Posterior vena cava (tissue), 2 donors: ENCODE measurements at places on chromosomes 12 and 14. TPM values are rescaled to one million over a fixed set of nuclear protein-coding genes. Genes with fewer than 3 reads are reported as not detected.
A peak's percentile ranks its signal among the peaks of the same experiment; 100 is the strongest.

Gene IFI27
- 122 TPM for total RNA-seq

GRCh38 chr12:21527451-21528180, 1.5 kb downstream of the SPX start:
- DNase-seq: no peak

DNA sequence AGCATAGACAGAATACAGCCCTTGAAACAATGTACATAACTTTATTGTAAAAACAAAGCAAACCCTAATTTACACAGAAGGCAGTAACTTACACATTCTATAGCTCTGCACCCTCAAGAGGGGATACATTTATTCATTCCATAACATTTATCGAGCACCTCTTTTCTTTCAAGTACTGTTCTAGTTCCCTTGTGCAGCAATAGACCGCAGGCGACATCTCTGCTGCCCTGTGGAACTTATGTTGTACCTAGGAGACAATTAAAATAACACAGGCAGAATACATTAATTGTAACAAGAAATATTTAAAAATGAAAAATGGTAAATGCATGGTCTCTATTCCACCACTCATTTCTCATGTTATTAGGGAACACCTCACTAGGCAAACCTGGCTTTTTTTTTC, 1.4 kb upstream of the ARHGDIB start:
- no peak for DNase-seq

DNA sequence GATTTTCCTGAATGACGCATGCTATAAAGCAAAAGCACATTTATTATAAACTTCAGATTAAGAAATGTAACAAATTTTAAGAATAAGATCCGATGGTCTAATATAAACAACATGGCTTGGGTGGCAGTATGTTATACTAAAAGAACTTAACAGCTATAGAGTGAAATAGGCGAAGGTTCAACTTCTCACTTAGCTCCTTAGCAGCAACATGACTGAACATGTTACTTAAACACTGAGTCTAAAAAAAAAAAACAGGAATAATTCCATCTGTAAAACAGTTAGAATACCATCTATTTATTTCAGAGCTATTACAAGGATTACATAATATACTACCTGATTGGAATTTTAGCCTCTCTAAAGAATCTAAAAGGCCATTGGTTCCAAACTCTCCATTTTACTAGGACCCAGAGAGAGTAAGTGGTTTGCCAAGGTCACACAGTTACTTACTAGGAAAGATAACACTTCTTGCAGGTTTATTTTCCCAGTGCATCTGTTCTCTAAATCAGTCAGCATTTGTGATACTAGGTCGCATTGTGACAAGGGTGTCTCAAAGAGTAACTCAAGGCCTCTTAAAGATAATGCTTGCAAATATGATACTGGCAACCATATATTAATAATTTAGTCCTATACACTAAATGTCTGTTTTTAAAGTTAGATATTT, 14.8 kb downstream of the OSBPL8 start:
- no peak for DNase-seq

DNA sequence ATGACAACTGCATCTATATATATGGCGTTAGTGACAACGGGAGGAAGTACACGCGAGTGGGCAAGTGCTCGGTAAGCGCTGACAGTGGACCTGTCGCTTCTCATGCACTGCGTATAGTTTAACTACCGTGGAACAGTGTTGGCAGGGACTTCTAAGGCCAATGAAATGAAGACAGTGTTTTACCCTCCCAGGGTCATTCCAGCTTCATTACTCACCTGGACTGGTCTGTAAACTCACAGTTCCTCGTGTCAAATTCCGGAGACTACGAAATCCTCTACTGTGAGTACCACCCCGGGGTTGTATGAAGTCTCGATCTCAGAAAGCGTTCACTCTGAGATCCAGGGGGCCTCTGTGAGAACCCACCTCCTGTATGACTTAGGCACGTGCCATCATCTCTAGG, 129.2 kb upstream of the EVL start:
- peak; percentile 68 for DNase-seq

DNA sequence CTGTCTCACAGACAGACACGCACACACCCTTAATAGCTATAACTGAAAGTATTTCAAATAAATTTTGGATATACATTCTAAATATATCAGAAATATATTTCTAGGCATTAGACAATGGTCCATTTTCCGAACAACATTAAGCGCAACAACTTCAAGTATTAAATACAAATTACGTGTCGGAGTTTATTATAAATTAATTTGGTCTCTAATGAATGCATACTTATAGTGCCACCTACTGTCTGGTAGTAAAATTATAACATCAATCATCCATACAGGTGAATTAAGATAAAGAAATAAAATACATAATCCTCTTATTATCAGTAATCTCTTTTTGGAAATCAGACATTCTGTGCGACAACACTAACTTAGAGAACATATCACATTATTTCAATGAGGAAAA, 27.2 kb upstream of the CMAS start:
- DNase-seq: no peak

DNA sequence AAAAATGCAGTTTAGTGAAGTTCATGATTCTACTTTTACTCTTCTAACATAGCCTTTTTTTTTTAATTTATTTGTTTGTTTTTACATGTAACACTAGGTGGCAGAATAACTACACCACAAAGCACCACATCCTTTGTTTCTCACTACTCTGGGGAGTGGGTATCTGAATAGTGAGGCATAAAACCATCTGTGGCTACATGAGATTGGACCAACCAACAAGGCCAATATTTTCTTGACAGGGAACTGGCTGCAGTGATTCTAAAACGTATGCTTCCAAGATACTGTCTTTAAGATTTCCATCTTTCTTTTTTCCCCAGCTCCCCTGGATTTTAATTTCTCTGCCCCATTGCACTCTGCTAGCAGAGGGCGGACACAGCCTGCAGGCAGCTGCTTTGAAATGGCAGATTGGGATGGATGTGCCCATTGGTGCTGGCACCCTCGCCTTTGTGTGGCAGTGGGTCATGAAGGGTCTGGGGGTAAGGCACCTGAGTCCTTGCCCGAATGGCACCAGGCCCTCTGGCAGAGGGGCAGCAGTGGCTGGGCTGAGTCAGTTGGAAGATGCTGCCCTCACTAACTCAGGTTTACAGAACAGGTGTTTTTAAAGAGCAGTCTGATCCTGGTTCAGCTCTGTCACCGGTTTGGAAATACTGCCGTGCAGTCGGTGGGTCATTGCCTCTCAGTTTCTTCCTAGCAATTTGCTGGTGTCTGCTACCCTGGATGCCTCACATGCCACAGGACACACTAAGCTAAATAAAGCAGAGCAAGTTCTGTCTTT, 429.1 kb downstream of the RAD51B start:
- DNase-seq: no peak

- DNase-seq: no peak
Observed at GRCh38 chr14:31934767-31935266, 142.3 kb upstream of the ARHGAP5 start.

DNA sequence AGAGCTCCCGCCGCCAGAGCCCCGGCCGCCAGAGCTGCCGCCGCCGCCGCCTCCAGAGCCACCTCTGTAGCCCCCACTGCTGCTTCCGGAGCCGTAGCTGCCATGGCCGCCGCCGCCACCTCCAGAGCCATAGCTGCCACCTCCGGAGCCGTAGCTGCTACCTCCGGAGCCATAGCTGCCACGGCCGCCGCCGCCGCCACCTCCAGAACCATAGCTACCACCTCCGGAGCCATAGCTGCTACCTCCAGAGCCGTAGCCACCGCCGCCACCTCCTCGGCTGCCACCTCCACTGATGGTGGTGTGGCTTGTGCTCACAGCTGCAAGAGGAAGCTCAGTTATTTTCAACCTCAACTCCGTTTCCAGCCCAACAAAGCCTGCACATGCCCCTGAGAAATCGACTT, 4.9 kb downstream of the KRT1 start:
- DNase-seq: peak; percentile 68

Gene PRPH
- total RNA-seq: 0.67 TPM

DNA sequence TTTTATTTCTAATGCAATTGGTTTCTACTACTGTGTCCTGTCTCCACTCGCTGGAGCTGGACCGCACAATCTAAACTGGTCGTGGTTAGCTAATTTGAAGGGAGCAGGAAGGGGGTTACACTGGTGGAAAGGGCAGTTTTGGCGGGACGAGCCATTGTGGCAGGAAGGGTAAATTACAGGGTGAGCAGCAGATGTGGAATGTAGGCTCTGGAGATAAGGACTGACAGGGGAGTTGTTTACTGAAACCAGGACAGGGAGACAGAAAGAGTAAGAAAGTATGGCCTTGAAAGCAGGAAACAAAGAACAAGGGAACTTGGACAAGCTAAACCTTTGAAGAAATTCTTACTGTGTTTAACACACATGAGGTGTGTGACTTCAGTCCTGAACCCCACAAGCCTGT, 147.8 kb downstream of the ATXN7L3B start:
- no peak for DNase-seq

DNA sequence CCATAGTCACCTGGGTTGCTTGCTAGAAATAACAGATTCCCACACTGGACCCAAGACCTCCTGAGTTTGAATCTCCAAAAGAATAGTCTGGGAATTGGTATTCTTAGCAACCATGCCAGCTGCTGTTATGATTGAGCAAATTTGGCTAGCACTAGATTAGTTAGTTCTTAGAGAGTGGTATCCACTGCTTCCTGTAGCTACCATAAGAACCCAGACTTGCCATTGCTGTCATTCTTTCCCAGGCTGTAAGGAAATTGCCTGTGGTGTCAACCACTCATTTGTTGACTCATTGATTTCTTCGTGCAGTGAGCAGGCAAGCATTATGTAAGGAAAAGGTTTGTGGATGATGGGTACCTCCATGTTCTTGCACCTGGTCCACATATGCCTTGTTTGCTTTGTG, 201.8 kb upstream of the RGS6 start:
- no peak for DNase-seq

Gene BHLHE41
- total RNA-seq: 15.9 TPM

Gene ZCCHC8
- total RNA-seq: 15.9 TPM

Gene NR1H4
- total RNA-seq: 0.93 TPM

GRCh38 chr14:79997509-79998208, 213.6 kb downstream of the DIO2 start:
- DNase-seq: no peak

Gene VWF
- 375 TPM for total RNA-seq

Gene FOXN4
- total RNA-seq: not detected

DNA sequence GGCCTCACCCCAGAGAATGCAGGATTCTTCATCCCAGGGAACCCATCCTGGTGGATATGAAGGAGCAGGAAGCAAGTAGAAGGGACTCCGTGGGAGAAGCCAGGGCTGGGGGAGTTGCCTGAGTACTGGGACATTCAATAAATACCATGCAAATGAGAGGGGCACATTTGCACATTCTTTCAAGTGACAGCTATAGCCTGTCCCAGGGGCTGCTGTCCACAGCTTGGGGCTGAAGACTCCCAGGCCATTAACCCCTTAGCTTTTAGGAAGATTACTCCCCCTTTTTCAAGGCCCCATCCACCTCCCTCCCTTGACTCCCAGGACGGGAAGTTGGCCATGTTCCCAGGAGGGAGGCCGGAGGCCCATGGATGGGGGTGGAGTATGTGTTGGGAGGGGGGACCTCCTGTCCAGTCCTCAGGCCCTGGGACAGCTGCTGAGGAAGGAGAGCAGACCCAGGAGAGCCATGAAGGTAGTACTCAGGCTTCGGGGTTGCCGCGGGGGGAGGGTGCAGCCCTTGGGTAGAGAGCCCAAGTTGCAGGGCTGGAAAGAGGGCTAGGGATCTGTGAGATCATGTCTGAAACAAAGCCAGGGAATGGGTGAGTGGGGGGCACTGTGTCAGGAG, 974 bp upstream of the TNS2 start:
- DNase-seq: peak; percentile 89

DNA sequence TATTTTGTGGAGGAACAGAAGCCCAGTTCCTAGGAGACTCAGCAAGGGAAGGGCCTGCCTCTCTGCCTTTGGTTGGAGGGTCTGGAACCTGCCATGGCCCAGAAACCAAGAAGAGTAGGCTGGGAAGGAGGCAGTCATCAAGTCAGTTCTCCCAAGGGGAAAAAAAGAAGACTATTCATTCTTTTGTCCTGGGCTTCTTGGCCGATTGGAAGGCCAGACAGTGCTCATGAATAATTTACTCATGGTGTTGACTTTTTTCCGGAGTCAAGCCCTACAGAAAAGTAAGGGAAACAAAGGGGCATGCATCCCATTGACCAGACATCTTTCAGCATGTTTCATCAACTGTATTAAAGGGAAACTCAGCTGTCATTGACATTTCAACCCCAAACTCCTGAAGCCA, 168.1 kb downstream of the PRKCH start:
- no peak for DNase-seq

Gene TAS2R14
- total RNA-seq: 3.5 TPM

GRCh38 chr14:23033251-23033727, 1.4 kb downstream of the PSMB5 start:
- no peak for DNase-seq

DNA sequence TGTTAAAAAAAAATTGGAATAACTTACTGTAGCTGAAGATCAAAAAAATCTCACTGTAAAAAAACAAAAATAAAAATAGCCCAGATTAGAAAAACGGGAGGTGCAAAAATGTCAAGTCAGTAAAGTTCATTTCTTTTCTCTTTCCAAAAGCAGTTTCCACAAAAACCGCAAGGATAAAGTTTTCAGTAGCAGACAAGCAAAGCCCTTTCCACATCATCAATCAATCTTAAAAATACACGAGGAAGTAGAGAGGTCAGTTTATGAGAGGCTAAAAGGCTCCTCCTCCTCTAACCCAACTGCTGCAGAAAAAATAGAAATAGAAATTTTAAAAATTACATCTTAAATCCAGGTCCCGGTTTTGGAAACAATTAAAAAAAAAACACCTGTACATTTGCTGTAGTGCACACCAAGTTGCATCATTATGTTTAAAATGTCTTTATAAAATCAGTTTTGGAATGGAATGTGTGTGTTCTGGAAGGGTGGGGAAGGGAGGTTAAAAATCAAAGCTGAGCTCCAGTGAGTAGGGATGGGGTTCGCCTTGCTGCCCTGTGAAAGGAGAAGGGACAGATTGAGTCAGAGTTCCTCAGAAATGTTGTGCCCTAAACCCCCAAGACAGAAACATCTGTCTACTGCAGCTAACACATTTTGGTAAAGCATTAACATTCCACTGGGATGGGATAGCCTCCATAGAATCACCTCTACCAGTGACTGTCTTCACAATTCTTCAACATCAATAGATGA, 5.8 kb downstream of the HNRNPC start:
- DNase-seq: no peak

Gene RASAL1
- total RNA-seq: not detected

- no peak for DNase-seq
Observed at GRCh38 chr12:48069241-48069640, 36.6 kb downstream of the SENP1 start.

DNA sequence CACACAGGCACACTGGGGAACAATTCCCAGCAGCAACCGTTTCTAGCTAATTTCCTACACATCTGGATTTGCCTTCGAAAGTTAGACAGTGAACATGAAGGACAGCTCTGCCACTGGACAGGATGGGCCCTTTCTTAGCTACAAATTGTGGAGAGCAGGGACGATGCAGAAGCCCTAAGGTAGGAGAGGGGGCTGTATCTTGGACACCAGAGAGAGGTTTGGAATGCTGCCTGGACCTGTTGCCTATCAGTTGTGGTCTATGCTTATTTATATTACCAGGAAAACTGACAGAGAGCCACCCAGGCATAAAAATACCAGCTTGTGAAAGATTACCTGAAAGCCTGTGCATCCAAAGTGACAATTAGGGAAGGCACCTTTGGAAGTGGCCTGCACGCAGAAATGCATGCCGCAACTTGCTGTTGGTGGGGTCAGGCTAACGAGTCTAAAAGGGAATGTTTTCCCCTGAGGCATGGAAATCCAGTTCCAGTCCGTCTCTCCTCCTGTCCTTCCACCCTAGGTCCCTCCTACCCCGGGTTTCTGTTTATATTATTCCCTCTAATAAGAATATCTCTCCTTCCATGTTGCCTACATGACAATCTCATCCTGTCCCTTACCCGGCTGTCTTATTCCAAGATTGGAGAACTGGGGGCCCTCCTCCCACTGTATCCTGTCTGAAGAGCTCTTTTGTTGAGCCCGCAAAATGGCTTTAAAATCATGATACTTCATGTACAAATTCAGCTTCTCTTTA, 60.2 kb downstream of the MDM2 start:
- DNase-seq: no peak

Gene KRT82
- total RNA-seq: not detected
